ENCODE measurements at places on chromosomes 1 and 21.

GRCh38 chr1:243447347-243447746 is 191.5 kb downstream of the SDCCAG8 start:
- no peak for DNase-seq

- peak; percentile 41 for DNase-seq
Measured at GRCh38 chr1:6497215-6497866, 5.9 kb upstream of the PLEKHG5 start.

GRCh38 chr1:20601129-20601825 is 12.4 kb downstream of the CDA start:
- DNase-seq = no peak

DNA sequence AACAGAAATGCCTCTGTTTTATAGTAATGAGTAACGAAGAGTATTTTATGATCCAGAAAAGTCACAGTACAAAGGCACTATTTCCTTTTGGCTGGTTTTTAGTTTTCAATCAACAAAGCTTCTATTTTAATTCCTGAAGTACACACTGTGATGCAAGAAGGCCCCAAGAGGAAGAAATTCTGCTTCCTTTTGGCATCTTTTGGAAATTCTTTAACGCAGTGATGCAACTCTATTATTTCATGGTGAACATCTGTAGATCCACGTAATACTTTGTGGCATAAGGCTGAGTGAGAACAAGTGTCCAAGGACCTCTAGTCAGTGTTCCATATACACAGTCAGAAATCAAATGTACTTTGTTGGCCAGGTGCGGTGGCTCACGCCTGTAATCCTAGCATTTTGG is 137.5 kb downstream of the TGFB2 start:
- no peak for DNase-seq

DNA sequence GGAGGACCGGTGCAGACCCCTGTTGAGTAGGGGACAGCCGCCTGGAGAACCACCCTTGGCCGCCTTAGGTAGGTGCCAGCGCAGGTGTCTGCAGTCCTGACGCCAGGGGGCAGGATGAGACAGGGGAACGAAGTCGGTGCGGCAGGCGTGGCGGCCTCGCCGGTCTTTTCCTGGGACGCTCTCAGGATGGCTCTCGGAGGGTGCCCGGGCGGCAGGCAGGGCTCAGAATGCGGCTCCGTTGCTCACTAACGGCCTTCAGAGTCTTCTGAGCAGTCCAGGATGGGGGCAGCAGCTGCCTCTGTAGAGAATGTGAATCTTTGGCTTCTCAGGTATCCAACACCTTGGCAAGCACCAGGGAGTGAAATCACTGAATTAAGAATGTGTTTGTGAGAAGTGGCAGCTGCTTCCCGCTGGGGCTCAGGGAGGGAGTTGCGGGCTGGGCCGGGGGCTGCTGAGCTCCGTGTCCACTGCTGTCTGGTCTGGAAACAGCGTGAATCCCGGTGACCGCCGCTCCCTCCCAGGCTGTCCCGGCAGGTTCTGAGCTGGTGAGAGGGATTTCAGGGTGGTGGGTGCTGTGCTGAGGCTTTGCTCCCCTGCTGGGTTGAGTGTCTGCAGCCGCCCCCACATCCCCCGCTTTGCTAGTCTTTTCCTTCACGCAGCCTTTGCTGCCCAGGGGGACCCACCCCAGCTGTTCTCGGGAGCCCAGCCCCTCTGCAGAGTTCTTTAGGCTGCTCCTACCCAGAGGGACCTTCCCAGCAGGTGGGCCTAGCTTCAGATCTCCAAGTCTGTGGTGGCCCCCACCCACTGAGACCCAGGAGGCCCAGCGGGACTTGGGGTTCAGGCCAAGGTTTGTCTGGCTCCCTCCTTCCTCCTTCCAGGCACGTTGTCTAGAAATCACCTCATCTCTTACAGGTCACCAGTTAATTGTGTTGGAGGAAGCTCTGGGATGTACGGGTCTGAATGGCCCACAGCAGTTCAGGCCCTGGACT is 11.1 kb upstream of the C1orf174 start:
- DNase-seq = peak; percentile 61
